Stimulated activated CD4-positive, alpha-beta T cell treated with anti-CD3 and anti-CD28 coated beads, Interleukin-12 subunit alpha, Interleukin-12 subunit beta, amount 100 ng/mL, for 48 hours (primary cell): ENCODE measurements at places on chromosomes 5 and 9.

- no peak for DNase-seq
These were observed 140.7 kb downstream of the SREK1 start for GRCh38 chr5:66284588-66285342.

- DNase-seq, result no peak
These were observed 71.8 kb upstream of the TNFAIP8 start for GRCh38 chr5:119284031-119284430.

DNA sequence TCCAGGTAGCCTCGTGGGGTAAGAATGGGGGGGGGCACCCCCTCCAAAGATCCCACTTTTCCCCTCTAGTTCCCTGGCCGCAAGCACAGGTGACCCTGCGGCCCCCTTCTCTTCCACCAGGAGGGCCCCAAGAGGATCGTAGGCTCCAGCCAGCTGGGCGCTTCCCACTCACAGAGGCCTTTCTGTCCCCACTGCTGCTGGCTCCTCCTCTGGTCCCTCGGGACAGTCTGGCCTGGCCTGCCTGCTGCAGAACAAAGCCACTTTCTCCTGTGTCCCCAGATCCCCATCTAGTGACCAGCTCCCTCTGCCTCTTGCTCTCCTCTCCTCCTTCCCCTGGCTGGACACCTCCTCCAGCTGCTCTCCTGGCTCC, 534 bp upstream of the SAPCD2 start:
- DNase-seq, result no peak

GRCh38 chr5:14749579-14750101, 85.1 kb downstream of the OTULIN start:
- DNase-seq, result no peak

DNA sequence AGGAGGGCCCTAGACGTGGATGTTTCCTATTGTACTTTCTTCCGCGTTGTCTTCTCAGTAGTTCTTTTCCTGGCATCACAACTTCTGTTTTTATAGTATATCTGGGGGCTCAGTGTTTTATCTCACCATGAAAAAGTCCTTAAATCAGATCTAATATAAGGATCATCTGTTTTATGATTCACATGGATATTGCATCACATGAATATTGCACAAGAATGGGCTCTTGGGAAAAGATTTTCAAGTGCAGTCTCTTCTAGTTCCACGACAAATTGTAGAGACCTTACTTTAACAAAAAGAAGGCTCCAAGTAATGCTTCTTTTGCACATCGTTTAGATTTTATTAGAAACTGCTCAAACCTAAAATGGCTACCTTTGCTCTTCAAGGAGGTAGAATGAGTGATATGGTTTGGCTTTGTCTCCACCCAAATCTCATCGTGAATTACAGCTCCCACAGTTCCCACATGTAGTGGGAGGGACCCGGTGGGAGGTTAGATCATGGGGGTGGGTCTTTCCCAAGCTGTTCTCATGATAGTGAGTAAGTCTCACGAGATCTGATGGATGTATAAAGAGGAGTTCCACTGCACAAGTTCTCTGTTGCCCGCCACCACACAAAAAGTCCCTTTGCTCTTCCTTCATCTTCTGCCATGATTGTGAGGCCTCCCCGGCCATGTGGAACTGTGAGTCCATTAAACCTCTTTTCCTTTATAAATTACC, 53.7 kb upstream of the FAM120A start:
- no peak for DNase-seq

DNA sequence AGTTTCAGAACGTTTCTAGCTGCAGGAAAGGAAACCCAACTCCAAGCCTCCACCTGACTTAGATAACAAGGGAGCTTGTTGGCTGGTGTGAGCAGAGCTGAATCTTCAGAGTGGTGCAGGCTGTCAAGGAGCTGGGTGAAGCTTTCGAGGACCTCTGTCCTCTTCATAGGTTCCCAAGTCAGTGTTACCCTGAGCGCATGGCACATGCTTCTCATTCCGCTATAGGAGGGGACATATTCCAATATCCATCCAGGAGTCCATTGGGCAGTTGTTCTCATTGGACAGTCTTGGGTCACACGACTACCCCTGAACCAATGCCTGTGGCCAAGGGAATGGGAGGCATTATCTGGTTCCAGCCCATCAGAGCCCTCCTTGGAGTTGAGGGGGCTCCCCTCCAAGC, 50.3 kb downstream of the DUSP1 start:
- DNase-seq, result no peak

DNA sequence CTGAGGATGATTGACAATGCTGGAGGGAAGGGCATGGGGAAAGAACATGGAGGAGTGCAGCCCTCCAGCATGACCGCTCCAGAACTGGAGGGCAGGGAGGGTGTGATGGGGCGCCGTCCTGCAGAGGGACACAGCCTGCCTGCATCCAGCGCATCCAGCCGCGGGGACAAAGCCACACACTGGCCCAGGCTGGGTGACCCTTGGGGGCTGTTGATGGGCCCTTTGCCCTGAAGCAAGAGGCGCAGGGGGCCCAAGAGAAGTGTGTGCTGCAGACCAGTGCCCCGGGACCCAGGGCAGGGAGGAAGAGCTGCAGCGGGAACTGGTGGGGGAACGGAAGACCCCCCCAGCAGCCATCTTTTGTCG, 169.8 kb upstream of the PPP1R26 start:
- DNase-seq, result no peak

GRCh38 chr9:94649100-94649819, 9.9 kb upstream of the FBP1 start:
- DNase-seq, result no peak

DNA sequence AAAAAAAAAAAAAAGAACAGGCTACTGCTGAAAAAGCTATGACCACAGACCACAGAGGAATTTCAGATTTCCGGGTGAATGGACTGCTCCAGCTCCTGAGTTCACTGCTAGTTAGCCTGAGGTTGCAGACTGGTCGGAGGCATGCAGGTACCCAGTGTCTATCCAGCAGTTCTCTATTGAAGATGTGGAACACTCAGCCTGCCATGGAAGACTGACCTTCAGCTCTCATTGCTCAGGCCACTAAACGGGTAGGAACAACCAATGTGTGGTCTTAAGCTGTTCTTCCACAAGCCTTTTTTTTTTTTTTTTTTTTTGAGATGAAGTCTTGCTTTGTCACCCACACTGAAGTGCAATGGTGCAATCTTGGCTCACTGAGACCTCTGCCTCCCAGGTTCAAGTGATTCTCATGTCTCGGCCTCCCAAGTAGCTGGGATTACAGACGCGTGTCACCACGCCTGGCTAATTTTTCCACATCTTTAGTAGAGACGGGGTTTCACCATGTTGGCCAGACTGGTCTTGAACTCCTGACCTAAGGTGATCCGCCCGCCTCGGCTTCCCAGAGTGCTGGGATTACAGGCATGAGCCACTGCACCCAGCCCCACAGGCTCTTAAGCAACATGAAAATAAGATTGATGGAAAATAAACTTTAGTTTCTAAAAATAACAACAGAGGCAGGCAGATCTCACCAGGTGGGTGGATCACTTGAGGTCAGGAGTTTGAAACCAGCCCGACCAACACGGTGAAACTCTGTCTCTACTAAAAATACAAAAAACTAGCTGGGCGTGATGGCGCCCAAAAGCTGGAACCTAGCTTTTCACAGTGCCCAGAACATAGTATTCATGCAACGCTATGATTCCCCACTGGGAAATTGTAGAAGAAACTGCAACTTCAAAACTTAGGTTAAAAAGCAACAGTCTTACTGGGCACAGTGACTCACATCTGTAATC, 20.0 kb upstream of the NPM1 start:
- no peak for DNase-seq

- no peak for DNase-seq
These were observed 59.5 kb downstream of the MAST4 start for GRCh38 chr5:66655395-66656324.

DNA sequence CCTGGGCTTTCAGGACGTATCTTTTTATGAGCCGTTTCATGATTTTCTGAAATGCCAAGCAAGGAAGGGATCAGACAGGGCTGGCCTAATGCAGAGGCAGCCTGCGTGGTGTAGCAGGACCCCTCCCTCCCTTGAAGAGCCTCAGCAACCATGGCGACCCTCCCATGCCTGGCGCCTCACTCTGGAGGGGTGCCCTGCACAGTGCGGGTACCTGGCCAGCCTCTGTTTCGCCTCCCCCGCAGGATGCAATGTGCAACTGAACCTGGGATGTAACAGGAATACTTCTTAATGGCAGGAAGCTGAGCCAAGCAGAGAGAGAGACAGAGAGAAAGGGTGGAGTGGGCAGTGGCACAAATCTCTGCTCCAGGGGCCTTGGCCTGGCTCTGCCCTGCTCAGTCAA, 23.3 kb upstream of the SMIM32 start:
- no peak for DNase-seq

DNA sequence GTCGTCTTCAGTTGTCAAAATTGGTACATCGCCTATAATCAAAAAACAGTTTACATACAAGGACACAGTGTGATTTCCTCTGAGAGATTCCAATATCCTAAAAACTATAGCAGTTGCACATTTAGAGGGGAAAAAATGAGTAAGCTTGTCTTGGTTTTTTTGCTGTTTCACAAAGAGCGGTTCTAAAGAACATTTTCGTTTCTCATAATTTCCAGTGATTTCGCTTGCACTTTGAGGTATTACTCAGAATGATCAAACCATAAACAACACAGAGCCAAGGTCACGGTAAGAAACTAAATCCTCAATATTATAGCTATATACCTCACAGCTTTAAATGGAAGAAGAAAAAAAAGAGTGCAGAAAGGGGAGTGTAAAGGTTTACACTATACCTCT, 861 bp downstream of the MTX3 start:
- peak; percentile 22 for DNase-seq

GRCh38 chr5:122727112-122727541, 47.8 kb upstream of the SNX2 start:
- DNase-seq, result no peak

DNA sequence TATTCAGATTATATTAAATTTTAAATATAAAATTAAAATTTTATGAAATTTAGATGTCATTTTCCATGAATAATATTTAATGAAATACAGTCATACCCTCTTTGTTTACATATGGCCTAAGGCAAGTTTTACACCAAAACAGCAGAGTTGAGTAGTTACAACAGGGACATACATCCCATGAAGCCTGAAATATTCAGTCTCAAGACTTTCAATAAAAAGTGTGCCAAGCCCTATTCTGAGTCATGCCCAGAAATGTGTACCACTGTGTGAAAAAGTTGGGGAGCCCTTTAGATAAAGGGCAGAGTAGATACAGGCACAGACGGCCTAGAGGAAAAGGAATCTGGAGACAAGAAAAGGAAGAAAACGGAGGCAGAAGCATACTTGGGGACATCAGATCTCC, 261.3 kb downstream of the SGCD start:
- no peak for DNase-seq

DNA sequence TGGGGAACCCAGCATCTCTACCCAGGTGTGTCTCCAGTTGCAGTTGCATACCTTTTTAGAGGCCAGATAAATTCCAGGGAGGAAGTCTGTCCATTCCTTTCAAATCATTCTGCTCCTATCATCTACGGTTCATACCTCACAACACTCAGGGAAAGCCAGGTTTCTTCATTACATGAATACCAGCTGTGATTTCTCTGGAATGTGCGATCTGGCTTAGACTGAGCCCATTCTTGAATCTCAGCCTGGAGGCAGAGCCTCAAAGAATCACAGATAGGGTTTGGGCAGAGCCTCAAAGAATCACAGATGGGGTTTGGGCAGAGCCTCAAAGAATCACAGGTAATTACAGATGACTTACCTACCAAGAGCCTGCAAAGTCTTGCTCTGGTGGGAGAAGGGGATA, 7.2 kb downstream of the P4HA2 start:
- no peak for DNase-seq

DNA sequence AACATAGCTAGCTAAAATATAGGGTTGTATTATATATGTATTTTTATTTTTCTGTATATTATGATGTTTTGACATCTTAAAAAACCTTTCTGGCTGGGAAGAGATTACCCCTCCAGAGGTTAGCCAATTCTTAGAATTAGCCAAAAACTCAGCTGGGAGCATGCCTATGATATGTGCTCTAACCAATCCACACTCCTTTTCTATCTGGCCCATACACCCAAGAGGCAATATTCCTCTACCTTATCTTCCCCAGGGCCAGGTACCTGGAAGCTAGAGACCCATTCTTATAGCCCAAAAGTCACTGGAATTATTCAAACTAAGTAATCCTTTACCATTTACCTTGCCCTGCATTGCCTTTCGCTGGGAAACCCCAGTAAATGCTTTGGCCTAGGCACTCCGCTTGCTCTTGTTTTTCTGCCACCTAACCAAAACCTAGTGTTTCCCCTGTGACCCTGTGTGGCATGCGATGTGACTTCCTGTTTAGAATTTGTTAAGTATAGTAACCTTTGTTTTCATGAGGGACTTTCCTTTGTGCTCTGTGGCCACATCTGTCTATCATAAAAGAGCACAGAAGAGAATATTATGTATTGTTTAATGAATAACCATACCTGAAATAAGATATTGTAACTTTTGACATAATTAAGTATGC, 37.4 kb downstream of the CSNK1G3 start:
- DNase-seq, result no peak

DNA sequence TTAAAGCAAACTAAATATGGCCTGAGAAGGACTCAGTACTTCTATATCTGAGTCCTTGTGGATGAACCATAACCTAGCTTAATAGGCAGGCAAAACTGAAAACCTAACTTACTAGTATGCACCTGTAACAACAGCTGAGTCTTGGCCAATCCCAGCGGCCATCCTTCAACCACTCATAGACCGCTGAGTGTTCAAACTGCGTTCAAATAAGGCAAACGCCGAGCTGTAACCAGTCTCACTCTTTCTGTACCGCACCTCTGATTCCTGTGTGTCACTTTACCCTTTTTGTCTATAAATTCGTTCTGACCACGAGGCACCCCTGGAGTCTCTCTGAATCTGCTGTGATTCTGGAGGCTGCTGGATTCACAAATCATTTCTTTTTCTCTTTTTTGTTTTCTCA, 170.5 kb downstream of the COL23A1 start:
- no peak for DNase-seq

GRCh38 chr9:136445799-136446198, 6.2 kb upstream of the INPP5E start:
- DNase-seq, result no peak

GRCh38 chr9:104608336-104608735, 2.9 kb upstream of the OR13C2 start:
- no peak for DNase-seq
